Ovary (tissue), 10 donors: ENCODE measurements at places on chromosomes 16 and 17.

- DNase-seq = no peak
Observed at GRCh38 chr16:48232493-48233040, 11.5 kb upstream of the LONP2 start.

GRCh38 chr16:49442805-49443204 is 69.2 kb downstream of the C16orf78 start:
- no peak for DNase-seq

GRCh38 chr17:75885431-75885830 is 7.0 kb upstream of the TRIM47 start:
- DNase-seq = no peak

DNA sequence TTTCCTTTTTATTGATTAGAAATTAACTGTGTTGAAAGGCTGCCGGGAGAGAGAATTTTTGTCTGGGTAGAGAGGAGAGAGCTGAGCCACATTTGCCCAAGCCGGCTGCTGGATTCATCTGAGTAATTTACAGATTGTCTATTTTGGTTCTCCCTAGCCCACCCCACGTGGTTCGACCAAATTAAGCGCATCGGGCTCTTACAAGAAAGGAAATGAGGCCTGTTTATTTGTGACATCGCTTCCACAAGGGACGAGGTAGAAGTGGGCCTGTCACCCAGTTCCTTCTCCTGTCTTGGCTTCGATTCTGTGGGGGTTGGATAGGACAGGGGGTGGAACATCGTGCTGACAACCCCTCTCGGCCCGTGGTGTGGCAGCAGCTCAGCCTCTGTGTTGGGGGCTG is 42.9 kb downstream of the SYT17 start:
- DNase-seq = no peak
